ENCODE measurements at places on chromosomes 11 and 22.
A peak's percentile ranks its signal among the peaks of the same experiment; 100 is the strongest.

DNA sequence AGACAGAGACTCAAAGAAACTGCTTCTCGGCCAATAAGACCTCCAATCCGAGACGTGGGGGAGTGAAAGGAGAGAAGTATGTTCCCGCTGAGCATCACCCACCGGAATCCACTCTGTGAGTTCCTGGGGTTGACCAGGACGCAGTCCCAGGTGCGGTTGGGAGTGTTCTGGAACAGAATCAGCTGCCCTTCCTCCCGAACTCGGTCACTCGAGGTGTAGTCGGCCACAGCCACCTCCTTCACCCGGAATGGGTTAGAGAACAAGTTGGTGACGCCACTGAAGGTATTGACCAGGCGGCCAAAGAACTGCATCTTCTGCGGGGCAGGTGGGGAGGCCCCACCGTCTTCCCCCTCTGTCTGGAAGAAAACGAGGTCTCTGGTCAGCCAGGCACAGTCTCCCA lies 12.5 kb downstream of the PLA2G6 start:
- no peak for DNase-seq

GRCh38 chr11:134512061-134512460 lies 100.0 kb upstream of the B3GAT1 start:
- DNase-seq, result no peak

- no peak for DNase-seq
These were observed 52.2 kb upstream of the ARHGAP20 start for GRCh38 chr11:110764485-110764884.

GRCh38 chr22:32477596-32477995 lies 3.0 kb downstream of the FBXO7 start:
- no peak for DNase-seq

GRCh38 chr22:44311104-44311854 lies 1.5 kb downstream of the SHISAL1 start:
- no peak for DNase-seq

- no peak for DNase-seq
These were observed 160.9 kb downstream of the ADAMTS15 start for GRCh38 chr11:130609121-130610035.

DNA sequence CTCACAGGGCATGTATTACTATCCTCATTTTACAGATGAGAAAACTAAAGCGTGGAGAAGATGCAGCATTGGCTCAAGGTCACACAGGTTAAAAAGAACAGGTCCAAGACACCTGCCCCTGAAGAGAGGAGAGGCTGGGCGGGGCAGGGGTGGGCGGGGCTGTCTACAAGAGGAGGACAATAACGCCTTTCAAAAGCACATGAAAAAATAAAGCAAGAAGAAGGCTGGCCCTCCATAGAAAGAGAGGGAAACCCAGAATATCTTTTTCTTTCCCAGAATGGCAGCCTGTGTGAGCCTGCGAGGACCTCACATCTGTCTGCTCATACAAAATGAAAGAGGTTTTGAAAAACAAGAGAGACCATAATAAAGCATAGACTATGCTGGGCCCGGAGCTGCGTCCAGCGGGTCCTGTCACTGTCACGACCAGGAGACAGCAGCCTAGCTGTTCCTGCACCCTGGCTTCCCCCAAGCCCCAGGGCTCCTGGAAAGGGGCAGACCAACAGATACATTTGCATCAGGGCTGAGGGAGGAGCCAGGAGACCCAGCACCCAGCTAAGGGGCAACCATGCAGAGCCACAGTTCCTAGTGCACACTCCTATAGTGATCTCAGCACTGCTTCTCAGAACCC lies 61.6 kb downstream of the DSCAML1 start:
- no peak for DNase-seq

GRCh38 chr11:95066716-95067038 lies at the start of gene SRSF8:
TSS of gene SRSF8 (plus strand) at chr11:95066919. CDS start at chr11:95067227, 308 bp downstream.
- DNase-seq, result no peak

- DNase-seq, result peak; percentile 58
These were observed 3.8 kb upstream of the ADORA2A start for GRCh38 chr22:24423519-24424000.

DNA sequence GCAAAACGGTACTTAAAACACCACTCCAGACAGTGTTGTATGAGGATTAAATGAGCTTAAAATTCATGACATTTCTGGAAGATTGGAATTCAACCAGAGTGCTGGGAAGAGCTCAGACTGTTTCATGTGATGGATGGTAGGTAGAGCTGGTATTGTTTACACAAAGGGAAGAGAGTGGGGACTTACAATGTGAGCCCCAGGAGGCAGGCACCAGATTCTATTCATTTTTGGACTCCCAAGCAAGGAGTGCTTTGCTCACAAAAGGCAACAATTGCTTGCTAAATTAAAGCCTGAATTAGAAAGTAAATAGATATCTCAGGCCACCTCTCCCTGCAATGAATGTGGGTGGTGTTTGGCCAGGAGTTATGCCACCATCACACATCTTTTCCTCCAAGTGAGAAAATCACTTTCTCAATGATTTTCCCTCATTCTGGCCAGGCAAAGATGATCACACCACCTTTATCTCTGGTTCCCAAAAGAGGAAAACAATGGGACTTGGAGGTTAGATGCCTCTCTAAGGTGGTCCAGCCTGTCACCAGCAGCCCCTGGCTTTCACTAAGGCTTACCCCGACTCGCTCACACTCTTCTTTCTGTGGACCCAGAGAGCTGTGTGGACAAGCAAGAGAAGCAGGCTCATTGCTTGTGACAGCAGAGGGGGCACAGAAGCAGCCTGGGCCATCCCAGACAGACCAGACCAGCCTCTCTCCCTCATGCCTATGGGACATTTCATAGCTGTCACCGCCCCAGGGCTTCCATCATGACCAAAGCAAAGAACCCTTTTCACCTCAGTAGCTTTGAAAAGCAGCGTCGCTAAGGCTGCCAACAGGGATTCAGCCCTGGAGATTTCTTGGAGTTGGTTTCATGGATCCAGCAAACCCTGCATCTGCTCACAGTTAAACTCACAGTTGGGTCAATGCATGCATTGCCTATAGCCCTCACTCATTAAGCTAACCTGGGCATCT lies 63.5 kb upstream of the DRD2 start:
- no peak for DNase-seq
